ENCODE measurements at places on chromosomes 1 and 21.

- no peak for DNase-seq
These were observed 25.6 kb downstream of the PPP1R12B start for GRCh38 chr1:202374099-202374498.

GRCh38 chr1:22816067-22816775 is 105.6 kb downstream of the EPHB2 start:
- no peak for DNase-seq

GRCh38 chr21:25961042-25961441 is 209.5 kb downstream of the APP start:
- DNase-seq, result no peak

DNA sequence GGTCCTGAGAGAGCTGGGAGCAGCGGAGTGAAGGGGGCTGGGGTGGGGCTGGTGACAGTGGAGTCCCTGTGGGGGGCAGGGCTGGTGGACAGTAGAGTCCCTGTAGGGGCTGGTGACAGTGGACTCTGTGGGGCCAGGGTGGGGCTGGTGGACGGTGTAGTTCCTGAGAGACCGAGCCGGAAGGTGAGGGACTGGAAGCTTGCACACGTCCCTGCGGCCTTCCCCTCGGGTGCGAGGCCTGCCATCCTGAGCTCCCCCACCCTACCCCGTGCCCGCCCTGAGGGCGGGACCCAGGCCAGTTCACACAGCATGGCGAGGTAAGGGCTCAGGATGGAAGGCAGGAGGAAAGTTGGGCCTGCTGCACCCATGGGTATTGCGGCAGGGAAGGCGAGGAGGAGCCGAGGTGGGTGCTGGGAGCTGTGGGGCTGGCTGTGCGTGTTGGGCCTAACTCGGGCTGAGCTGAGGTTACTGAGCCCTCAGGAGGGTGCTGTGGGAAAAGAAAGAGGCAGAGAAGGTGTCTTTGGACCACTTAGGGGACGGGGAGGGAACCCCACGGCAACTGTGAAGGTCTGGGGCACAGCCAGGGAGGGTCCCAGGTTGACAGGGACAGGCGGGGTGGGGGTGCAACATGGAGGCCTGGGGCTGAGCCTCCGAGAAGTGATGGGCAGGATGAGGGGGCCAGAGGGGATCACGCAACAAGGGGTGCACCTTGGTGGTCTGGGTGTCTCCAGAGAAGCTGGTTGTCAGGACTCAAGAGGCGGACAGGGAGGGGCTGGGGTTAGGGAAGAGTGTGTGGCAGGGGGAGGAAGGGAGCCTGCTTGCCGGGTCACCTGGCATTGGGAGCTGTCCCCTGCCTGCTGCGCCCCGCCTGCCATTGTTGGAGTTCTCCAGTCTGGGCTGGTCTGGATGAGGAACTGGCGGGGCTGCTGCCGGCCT is 60.8 kb downstream of the PRKCZ start:
- DNase-seq, result no peak

GRCh38 chr1:54219688-54220003 is 19.7 kb downstream of the MRPL37 start:
- no peak for DNase-seq

DNA sequence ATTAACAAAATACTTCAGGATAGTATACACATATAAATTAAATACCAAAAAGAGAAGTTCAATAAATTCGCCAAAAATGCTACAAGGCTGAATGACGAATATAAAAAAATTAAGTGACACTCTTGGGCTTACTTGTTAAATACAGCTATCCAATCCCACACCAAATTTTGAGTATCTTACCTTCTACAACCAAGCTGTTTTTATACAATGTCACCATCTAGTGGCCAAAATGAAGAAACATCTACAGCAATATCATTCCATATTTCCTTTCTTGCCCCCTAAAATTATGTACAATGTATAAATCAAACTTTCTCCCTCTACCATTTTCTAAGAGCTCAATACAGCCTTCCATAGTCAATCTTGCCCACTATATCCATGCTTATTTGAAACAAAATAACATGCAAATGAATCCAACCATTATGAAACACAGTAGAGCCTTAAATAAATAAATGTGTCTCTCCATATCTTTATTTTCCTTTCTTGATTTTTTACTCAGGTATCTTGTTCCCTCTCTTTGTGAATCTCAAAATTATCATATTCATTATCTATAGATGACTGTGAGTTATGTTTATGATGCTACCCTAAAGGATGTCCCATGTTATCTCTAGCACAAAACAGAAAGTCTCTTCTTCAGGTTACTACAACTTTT is 86.3 kb downstream of the ACBD6 start:
- DNase-seq, result peak; percentile 7

- DNase-seq, result peak; percentile 84
These were observed 10.3 kb upstream of the LMNA start for GRCh38 chr1:156104065-156104810.

DNA sequence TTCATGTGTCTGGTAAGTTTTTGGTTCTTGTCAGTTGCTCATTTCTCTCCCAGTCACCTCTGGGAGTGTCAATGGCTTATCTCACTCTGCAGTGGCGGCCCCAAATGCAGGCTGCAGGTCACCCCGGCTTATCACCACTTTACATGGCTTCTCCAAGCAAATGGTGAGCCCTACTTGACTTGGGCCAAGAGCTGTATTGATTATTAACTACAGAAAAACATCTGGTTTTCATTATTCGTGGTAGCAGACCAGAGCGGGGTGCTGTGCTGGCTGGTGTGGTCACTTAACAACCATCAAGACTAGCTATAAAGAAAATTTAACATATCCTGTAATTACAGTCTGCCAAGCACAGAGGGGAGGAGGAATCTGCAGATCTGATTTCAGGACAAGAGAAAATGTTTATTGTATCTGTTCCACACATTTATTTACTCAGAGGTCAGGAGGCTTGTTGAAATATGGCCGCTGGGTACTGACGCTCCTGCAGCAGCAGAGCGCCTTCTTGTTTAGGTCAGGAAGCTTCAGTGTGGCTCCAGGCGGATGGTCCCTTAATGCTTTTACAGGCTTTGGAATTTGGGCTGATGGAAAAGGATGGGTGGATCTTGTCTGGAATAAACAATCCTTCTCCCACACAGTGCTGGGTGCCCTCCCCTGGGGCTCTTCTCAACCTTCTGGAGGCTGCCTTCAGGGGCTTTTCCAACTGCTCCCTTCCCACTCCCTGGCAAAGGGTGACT is 87.8 kb downstream of the HLX start:
- DNase-seq, result no peak
